Kasumi-1 (cell line): ENCODE measurements at places on chromosomes 11 and 22.

DNA sequence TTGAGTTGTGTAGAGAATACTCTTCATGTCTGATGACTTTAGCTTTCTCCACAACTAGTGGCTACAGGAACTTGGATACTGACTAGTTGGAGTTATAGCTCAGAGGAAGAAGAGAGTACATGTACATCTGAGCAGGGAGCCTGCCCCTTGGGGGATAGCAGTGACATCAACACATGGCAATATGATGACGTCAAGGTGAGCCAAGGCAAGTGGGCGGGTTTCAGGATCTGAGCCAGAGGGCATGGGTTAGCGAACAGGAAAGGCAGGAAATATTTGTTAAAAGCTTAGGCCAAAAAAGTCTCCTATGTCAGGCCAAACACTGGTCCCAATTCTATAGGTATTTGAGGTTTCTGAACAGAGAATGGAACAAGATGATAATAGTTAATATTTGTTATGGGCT, 42.0 kb upstream of the HORMAD2 start:
- DNase-seq, result no peak

GRCh38 chr11:71246559-71246958, 5.8 kb downstream of the SHANK2 start:
- DNase-seq, result no peak

DNA sequence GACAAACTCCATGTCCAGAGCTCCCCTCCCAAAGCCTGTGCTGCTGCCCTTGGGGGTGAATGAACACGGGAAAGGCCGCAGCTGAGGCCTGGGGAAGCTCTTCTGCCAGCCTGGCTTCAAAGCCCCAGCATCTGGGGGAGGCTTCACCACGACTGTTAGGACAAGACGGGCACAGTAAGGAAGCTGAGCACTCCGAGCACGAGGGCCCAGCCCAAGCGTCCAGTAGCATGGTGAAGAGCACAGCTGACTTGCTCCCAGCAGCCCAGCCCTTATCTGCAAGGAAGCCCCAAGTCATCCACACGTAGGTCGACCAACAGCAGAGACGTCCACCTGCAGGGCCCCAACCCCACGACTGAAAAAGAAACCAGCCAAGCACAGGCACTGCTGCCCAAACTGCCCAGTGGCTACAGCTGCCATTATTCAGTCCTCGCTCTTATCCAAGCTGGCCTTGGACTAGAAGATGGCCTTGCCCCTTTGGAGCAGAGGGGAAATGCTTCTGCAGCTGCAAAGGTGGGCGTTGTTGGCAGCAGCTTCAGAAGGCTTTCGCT, 62.5 kb downstream of the SHANK2 start:
- no peak for DNase-seq

GRCh38 chr11:42138454-42138853, 679.0 kb upstream of the LRRC4C start:
- no peak for DNase-seq

- no peak for DNase-seq
These were observed 601 bp upstream of the LRP4 start for GRCh38 chr11:46918788-46919513.

- no peak for DNase-seq
These were observed 29.3 kb upstream of the NFAM1 start for GRCh38 chr22:42461511-42461910.

DNA sequence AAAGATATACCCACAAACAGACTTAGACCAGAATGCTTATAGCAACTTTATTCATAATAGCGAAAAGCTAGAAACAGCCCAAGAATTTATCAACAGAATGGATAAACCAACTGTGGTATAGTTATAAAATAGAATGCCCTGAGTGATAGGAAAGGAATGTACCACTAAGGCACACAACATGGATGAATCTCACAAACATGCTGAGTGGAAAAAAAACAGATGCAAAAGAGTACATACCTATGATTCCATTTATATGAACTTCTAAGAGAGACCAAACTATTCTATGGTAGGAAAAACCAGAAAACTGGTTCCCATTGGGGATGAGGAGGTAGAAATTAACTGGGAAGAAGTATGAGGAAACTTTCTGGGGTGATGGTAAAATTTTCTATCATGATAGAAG, 40.4 kb upstream of the GRIK4 start:
- no peak for DNase-seq

DNA sequence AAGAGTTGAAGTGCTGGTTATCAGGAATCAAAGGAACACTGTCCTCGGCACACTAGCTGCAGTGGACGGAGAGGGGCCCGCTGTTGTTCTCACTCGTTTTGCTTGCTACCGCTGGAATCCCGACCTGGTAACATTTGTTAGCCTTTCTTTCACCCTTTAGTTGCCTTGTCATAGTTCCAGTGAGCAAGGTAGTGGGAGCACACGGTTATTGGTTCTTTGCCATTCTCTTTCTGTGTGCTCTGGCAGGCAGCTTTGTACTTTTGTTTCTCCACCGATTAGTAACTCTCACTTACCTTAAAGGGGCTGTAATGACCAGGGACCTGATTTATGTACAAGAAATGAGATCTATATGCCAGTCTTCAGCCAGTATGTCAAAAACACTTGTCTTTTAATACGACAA, 1.8 kb downstream of the DEPDC7 start:
- no peak for DNase-seq

DNA sequence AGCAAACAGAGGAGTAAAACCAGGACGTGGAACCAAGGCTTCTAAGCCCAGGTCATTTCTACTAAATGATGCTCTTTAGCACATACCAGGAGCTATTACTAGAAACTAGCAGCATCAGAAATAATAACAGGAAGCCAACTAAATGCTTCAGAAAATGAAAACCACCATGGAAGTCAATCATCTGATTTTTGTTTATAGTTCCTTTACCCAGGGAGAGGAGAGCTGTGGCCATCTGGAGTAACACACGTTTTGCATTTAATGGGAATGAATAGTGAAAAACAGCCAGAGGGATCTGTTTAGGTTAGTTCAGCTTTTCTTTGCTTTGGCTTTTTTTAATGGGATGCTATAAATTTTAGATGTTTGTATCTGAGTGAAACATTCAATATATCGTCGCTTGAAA, 250.7 kb upstream of the ARHGAP20 start:
- DNase-seq, result no peak

- DNase-seq, result no peak
These were observed 73.3 kb downstream of the ENTHD1 start for GRCh38 chr22:39820256-39820655.

- DNase-seq, result no peak
These were observed 3.3 kb downstream of the IL18BP start for GRCh38 chr11:72001834-72002591.

GRCh38 chr11:107707215-107707671, 4.6 kb downstream of the SLN start:
- no peak for DNase-seq

DNA sequence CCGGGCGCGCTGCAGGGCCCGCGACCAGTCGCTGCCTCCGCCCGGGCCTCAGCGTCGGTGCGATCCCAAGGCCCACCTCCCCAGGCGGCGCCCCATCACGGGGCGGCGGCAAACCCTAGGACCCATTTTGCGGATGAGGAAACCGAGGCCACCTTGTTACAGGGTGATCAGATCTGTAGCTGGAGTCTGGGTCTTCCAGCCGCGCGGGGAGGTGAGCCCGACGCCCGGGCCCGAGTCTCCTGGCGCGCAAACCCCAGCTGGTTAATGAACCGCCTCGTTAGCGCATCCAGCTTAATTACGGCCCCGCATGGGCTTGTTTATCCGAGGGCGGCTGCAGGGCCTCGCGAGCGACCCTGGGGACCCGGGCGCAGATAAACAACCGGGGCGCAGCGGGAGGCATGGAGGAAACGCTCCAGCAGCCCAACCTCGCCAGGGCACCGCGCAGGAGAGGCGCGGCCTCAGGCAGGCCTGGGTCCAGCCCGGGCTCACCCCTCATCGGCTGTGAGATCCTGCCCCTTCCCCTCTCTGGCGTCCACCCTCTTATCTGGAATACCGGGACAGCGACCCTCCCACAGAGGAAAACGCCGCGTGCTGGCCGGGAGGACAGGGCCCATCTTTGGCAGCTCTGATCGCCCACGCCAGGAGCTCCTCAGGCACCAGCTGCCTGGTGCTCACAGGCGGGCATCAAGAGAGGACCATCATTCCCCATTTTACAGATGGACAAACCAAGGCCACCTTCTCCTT, 14.7 kb downstream of the OTUB1 start:
- no peak for DNase-seq

- peak; percentile 40 for DNase-seq
These were observed 31.5 kb downstream of the TSG101 start for GRCh38 chr11:18495271-18495670.

DNA sequence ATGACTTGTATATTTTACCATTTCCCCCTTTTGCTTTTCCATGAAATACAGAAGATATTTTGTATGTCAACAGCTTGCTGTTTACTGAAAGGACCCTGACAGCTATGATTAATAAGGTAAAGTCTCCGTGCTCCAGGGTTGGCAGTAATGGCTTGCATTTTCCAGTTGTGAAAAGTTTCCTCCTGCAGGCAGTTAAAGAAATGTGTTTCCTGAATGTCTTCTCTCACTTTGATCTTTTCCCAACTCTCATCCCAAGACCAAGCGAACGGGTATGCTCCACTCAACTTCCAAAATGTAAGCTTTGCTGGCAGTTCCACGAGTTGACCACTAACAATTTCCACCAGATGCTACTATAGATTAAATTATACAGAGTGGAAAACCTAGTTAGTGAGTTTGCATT, 8.9 kb downstream of the FIBIN start:
- DNase-seq, result no peak
